ENCODE measurements at places on chromosomes 4 and X.

DNA sequence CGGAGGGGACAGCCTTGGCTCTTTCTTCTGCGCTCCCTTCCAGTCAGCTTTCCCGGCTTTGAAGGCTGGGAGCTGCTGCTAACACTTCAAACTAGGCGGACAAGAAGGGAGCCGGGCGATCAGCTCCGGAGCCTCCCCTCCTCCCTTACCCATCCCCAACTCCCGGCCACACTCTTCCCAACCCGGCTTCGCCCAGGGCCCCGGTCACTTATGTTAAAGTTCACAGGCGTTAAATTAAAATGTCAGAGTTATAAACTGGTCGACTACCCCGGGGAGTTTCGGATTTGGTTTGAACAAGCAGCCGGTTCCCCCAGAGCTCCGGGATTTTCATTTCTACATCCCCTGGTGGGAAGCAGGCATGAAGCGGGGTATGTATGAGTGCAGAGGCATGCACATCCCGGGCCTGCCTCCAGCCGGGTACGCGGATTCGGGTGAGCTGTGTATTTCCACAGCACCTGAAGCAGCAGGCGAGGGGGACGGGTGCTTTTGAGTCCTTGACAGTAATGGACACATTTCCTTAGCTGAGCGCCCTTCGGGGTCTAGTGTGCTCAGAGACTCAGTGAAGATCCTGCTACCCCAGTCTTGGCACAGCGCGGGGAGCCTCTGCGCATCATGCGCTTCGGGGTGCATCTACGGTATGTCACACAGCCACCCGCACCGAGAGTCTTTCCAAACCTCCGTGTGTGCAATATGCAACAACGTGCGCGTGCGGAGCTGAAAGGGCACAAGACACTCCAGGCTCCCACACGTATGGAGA, 880 bp downstream of the UNC5C start:
- DNase-seq = peak; percentile 43

DNA sequence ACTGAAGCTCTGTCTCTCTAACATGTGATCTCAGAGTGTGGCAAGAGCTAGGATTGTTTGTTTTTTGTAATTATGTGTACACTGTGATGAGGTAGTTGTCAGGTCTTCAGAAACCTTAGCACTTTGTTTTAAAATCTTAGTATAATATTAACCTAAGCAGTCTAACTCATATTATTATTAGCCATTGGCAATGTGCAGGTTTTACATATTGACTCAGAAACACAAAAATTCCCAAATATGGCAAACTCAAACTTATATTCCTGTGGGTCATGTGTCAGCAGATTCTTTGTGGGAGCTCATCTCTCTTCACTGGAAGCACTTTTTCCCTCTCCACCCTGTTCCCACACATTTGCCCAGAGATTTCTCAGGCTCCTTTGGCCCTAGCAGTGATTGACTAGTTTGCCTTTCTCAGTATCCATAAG, 8.2 kb upstream of the PWWP3B start:
- no peak for DNase-seq

GRCh38 chr4:145554691-145555090, 64.5 kb upstream of the MMAA start:
- no peak for DNase-seq

DNA sequence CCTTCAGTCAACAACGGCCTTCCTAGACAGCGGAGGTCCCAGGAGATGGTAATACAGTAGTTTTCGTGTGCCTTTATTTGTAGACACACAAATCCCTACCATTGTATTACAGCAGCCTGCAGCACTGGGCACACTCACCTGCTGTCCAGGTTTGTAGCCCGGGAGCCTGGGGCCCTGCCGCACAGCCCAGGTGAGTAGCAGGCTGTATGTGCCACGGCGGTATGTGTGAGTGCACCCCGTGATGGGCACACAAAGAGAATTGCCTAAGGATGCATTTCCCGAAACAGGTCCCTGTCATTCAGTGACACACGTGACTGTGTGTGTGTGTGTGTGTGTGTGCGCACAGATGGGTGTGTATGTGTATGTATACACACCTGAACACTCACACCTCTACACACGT, 8.1 kb upstream of the SLC25A6 start:
- DNase-seq = no peak

DNA sequence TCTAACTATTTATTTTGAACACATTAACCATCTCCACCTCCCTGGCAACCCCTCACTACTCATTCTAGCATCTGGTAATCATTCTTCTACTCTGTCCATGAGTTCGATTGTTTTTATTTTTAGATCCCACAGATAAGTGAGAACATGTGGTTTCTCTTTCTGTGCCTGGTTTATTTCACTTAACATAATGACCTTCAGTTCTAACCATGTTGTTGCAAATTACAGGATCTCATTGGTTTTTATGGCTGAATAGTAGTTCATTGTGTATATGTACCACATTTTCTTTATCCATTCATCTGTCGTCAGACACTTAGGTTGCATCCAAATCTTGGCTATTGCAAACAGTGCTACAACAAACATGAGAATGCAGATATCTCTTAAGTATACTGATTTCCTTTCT, 33.4 kb upstream of the FAM47B start:
- DNase-seq = no peak

- no peak for DNase-seq
Measured at GRCh38 chr4:136634121-136634520, 898.2 kb downstream of the PCDH18 start.
